ENCODE measurements at places on chromosomes 5 and 9.

DNA sequence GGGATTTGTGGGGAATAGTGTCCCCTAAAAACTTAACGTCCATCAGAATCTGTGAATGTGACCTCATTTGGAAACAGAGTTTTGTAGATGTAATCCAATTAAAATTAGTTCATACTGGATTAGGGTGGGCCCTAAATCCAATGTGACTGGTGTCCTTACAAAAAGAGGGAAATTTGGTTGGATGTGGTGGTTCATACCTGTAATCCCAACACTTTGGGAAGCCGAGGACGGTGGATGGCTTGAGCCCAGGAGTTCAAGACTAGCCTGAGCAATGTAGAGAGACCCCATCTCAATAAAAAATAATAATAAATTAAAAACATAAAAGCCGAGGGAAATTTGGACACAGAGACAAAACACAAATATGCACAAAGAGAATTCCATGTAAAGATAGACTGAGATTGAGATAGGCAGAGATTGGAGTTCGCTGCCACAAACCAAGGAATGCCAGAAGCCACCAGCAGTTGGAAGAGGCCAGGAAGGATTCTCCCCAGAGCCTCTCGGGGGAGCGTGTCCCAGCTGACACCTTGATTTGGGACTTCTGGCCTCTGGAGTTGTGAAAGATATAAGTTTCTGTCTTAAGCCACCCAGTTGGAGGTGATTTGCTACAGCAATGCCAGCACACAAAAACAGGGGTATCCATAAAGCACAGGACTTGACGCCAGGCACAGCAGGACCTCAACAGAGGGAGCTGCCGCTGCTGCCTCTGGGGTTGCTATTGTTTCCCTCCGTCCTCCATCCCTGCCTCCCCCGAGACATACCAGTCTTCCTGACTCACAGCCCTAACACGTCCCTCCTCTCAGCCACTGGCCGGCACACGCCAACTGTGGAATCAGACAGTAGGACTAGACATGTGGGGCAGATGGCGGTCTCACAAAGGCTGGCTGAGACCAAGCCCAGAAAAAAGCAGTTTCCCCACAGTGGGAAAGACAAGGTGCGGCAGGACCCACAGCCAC, 73.8 kb upstream of the IL17B start:
- DNase-seq = no peak

DNA sequence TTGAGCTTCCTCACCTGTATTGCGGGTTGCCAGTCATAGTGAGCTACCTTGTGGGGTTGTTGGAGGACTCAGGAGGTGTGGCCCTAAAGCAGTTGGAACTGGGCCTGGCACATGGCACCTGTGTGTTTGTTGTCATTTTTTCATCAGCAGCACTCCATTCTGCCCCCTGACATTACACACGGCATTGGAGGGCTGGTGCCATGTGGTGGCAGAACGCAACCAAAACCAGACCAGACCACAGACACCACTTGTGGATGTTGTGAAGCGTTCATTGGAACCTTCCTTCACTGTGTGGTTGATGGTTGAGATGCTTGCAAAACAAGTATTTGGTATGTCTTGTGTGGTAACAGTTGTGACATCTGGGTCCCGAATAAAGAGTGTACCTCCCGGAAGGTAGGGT, 113.2 kb upstream of the ERCC6L2 start:
- DNase-seq = no peak

- no peak for DNase-seq
These were observed 4.5 kb downstream of the DBN1 start for GRCh38 chr5:177468685-177469628.

GRCh38 chr5:137563646-137564397, 64.7 kb upstream of the SPOCK1 start:
- DNase-seq = peak; percentile 43

- no peak for DNase-seq
These were observed 174.7 kb downstream of the WDR70 start for GRCh38 chr5:37553720-37554404.

- DNase-seq = peak; percentile 59
These were observed 29.5 kb downstream of the TNIP1 start for GRCh38 chr5:151051066-151051930.

DNA sequence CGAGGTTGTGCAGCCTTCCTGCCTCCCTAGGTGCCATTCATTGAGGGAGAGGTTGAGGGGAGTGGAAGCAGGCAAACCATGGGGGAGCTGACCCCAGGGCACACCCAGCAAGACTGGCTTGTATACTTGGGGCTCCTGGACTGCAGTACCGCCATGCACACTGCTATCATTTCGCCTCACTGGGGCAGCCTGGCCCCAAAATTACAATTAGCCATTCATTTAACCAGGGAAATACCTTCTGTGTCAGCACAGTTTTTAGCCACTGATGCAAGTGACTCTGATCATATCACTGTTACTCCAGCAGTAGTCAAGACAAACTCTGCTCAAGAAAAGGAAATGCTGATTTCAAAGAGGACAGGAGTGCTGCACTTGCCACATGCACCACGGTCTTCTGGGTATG, 109.7 kb downstream of the TRIO start:
- no peak for DNase-seq

- DNase-seq = no peak
These were observed 59.6 kb downstream of the RASGRF2 start for GRCh38 chr5:81019748-81020147.

DNA sequence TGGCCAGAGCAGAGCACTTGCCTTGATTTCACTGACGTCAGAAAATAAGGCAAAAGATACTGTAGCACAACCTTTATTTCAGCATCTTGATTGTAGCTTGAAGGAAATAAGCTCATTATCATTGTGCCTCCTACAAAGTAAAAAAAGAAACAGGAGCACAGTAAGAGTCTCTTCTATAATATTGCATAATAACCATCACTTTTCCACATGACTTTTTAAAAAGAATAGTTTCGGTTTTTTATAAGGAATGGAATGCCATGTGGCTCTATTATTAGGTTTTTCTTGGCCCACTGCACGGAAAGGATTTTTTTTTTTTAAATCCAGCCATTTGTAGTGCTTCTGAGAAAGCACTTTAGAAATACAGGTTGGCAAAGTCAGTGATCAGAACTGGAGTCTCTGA, 655.3 kb downstream of the LRRC70 start:
- no peak for DNase-seq

- no peak for DNase-seq
These were observed 201.6 kb downstream of the SEMA6A start for GRCh38 chr5:116372931-116373597.

GRCh38 chr5:5576744-5577143, 154.3 kb downstream of the ICE1 start:
- DNase-seq = no peak

Data from right renal cortex interstitium (tissue), 3 donors.